ENCODE measurements at places on chromosomes 3 and 15. TPM values are rescaled to one million over a fixed set of nuclear protein-coding genes. Genes with fewer than 3 reads are reported as not detected.

Gene SERPINI2
- total RNA-seq = not detected

Gene VEPH1
- not detected for total RNA-seq

Gene PCOLCE2
- 6.2 TPM for total RNA-seq

GRCh38 chr3:173921732-173922131 lies 524.2 kb downstream of the NLGN1 start:
- DNase-seq = no peak
- no peaks in the 10 kb centered on the region for H3K36me3 ChIP-seq
- no peak overlapping the region for H3K27ac ChIP-seq

DNA sequence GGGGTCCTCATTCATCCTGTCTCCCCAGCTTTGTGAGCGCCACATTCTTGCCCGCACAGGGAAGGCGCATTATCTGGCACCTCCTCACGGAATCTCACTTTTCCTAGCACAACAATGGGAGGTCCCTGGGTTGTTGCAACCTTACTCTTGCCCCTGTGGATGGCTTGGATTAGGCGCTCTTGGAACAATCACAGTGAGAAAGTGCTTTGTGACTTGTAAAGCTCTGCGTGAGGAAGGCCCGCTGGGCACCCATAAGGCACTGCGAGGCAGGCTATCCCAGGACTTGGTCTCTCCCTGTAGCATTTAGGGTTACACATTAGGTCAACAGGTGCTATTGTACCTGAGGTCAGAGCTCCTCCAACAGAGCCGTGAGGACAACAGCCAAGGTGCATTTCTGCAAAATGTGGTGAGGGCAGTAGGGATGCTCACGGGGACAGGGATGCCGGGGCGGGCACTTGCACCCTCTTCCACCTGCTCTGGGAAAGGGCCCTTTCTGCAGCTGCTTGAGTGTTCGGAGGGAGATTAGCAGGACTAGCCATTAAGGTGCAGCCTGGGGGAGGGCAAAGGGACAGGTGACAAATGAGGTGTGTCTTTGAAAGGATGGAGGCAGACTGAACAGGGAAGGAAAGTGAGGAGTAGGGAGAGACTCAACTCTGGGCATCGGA lies 13.9 kb upstream of the LRRC15 start:
- no peaks in the 10 kb centered on the region for H3K27me3 ChIP-seq
- no peak for DNase-seq
- no peak overlapping the region for H3K27ac ChIP-seq
- no peak overlapping the region for H3K4me3 ChIP-seq
- no peaks in the 10 kb centered on the region for H3K36me3 ChIP-seq

DNA sequence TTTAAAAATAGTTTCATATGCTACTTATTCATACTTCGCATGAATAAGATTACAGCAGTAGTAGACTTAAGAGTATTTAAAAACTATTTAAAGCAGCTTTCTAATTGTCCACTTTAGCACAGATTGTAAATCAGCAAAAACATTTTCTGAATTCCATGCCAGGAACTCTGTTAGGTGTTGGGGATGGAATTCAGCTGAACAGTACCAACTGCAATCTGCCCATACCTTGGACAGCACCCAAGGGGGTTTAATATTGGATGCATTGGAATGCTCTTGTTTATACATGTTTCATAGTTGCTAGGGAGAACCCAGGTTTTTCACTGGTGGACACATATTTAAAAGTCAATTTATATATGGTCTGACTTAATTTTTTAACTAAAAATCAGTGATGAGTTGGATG lies 74.8 kb downstream of the PPM1L start:
- no peak overlapping the region for H3K4me3 ChIP-seq
- H3K27ac ChIP-seq = no peak overlapping the region
- DNase-seq = no peak
- H3K36me3 ChIP-seq = no peaks in the 10 kb centered on the region

GRCh38 chr3:191985691-191986090 lies 524.7 kb downstream of the PYDC2 start:
- H3K27me3 ChIP-seq = no peaks in the 10 kb centered on the region
- no peak overlapping the region for H3K27ac ChIP-seq
- no peaks in the 10 kb centered on the region for H3K36me3 ChIP-seq
- DNase-seq = no peak
- no peaks in the 10 kb centered on the region for H3K4me1 ChIP-seq
- no peak overlapping the region for H3K4me3 ChIP-seq

GRCh38 chr3:33681667-33682066 lies 36.4 kb downstream of the CLASP2 start:
- no peaks in the 10 kb centered on the region for H3K27me3 ChIP-seq
- H3K4me3 ChIP-seq = no peak overlapping the region
- no peak overlapping the region for H3K27ac ChIP-seq

DNA sequence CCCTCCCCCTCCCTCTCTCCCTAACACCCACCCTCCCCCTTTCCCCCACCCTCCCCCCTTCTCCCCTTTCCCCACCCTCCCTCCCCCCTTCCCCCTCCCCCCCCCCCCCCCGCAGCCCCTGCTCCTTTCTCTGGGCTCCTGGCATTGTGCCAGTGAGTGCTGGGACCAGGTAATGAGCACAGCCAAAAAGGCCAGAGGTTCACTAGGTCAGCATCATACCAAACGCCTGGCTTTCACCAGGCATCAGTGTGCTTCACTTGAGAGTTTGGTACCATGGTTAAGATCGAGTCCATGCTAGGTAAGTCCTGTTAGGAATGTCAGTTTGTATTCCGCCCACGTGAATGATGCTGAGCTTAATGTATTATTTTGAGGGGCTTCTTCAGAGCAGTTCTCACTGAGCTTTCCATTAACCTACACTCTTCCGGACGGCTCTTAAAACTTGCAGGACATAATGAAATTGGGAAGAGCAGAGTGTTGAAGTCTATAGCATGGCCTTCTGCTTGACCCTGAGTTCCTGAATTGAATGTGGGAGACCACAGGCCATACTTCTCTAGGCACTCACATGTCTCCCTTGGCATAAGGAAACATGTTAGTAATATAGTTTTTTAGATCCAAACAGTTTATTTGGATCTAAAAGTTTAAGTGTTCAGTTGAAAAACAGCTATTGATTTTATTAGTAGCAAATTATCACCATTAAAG lies 45.6 kb downstream of the SENP2 start:
- peaks cover 51% of the 10 kb centered on the region for H3K36me3 ChIP-seq
- no peak overlapping the region for H3K4me3 ChIP-seq
- no peak overlapping the region for H3K27ac ChIP-seq
- DNase-seq = no peak
- H3K4me1 ChIP-seq = peaks cover 20% of the 10 kb centered on the region

DNA sequence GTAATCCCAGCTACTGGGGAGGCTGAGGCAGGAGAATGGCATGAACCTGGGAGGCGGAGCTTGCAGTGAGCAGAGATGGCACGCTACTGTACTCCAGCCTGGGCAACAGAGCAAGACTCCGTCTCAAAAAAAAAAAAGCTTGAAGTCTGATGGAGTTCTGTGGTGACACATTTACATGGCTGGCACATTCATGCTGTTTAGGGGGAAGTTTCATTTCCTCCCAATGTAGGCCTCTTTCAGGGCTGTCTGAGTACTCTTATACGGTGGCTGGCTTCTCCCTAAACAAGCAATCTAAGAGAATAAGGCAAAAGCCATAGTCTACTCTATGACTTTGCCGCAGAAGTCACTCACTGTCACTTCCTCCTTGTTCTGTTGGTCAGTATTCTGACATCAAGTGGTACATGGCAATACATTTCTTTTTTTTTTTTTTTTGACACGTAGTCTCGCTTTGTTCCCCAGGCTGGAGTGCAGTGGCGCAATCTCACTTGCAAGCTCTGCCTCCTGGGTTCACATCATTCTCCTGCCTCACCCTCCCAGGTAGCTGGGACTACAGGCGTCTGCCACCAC lies 41.2 kb downstream of the OIP5 start:
- peaks cover 16% of the 10 kb centered on the region for H3K36me3 ChIP-seq
- DNase-seq = no peak
- no peaks in the 10 kb centered on the region for H3K27me3 ChIP-seq
- peaks cover 33% of the 10 kb centered on the region for H3K4me1 ChIP-seq
- no peak overlapping the region for H3K27ac ChIP-seq

GRCh38 chr3:60301142-60301541 lies 950.1 kb downstream of the FHIT start:
- H3K4me3 ChIP-seq = no peak overlapping the region
- no peaks in the 10 kb centered on the region for H3K36me3 ChIP-seq
- no peak for DNase-seq
- H3K4me1 ChIP-seq = no peaks in the 10 kb centered on the region

DNA sequence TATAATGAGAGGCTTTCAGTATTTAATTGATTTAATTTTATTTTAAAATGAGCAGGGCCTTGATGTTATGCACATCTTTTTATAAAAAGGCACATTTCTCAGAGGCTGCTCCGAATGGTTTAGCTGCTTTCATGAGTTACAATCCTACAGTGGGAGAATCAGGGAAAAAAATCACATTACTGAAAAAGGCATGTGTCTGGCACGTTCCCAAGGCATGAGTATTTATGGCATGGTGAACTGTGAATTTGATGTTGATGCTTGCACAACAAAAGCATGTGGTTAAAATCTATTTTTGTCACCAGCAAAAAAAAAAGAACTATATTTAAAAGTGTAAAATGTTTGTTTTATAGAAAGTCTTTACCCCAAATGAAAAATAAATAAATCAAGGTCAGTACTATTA lies 485.2 kb upstream of the ROBO2 start:
- no peak for DNase-seq
- no peak overlapping the region for H3K27ac ChIP-seq
- no peaks in the 10 kb centered on the region for H3K27me3 ChIP-seq
- H3K4me3 ChIP-seq = no peak overlapping the region

GRCh38 chr3:88188436-88188835 lies 38.7 kb downstream of the C3orf38 start:
- no peak overlapping the region for H3K4me3 ChIP-seq
- no peaks in the 10 kb centered on the region for H3K36me3 ChIP-seq
- no peaks in the 10 kb centered on the region for H3K4me1 ChIP-seq
- no peak for DNase-seq

DNA sequence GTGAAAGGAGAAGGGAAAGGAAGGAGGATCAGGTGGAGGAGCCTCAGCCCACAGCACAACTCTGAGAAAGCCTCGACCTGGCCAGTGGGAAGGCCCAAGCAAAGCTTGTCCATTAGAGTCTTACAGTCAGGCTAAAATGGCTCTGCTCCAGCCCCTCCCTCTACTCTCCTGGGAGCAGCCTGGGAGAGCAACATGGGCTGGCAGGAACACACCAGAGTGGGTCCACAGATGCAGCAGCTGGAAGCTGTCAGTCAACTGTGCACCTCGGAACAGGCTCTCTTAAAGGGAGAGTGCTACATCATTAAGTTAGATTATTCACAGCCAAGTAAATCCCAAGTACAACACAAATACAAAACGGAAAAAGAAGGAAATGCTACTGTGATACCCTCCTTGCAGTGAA lies 98.0 kb upstream of the LIMD1 start:
- H3K27me3 ChIP-seq = no peaks in the 10 kb centered on the region
- H3K36me3 ChIP-seq = peaks cover 65% of the 10 kb centered on the region
- H3K27ac ChIP-seq = no peak overlapping the region
- H3K4me1 ChIP-seq = no peaks in the 10 kb centered on the region

DNA sequence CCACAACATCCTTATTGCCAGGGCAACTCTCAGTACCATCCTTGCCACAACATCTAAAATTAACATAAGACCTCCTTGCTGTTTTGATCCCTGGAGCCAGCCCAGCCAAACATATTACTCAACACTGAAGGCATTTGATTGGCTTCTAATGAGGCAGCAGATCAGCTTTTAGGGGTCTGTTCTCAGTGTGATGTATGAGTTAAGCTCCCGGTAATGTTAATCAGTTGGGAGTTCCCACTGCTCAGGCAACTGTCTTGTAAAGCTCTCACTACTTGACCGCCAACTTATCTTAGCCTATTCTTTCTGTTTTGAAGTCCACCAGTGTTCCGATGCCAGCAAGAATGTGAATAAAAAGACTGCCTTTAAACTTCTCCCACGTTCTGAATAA lies 158.9 kb downstream of the FOXB1 start:
- peaks cover 4% of the 10 kb centered on the region for H3K27me3 ChIP-seq
- no peak overlapping the region for H3K4me3 ChIP-seq
- H3K36me3 ChIP-seq = no peaks in the 10 kb centered on the region

DNA sequence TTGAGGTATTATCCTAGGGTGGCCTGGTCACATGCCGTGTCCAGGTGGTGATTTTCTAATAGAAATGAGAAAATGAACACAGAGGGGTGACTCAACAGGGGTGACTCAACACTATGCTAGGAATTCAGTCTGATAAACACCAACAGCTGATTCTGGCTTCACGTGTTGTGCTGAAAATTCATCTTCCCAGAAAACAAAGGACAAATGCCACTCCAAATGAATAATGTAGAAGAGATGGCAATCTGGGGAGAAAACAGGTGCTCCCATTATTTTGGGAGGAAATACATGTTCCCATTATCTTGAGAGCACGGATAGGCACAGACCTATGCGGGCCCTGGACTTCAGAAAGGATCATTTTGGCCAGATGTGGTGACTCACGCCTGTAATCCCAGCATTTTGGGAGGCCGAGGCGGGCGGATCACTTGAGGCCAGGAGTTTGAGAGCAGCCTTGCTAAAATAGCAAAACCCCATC lies 101.2 kb upstream of the MEX3B start:
- no peak for DNase-seq
- no peak overlapping the region for H3K4me3 ChIP-seq
- H3K36me3 ChIP-seq = peaks cover 24% of the 10 kb centered on the region
- no peaks in the 10 kb centered on the region for H3K4me1 ChIP-seq
- no peak overlapping the region for H3K27ac ChIP-seq

GRCh38 chr3:39295184-39295775 lies 15.4 kb upstream of the CX3CR1 start:
- H3K4me3 ChIP-seq = no peak overlapping the region
- no peaks in the 10 kb centered on the region for H3K27me3 ChIP-seq
- DNase-seq = no peak

DNA sequence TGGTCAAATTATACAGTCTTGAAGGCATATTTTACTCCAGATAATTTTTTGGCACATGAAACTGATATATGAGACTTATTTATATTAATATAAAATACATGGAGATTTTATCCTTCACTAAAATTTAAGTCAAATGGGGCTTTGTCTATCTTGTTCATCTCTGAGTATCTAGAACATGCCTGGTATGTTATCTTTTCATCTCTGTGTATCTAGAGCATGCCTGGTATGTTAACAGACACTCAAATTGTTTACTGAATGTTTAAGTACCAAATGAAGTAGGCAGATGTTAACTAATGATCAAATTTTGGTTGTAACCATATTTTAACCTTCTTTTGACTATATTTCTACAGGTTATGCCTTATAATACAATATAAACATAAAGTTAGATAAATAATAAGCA lies 7.7 kb downstream of the GTF2A2 start:
- peaks cover 90% of the 10 kb centered on the region for H3K36me3 ChIP-seq
- H3K4me1 ChIP-seq = peaks cover 3% of the 10 kb centered on the region
- no peak for DNase-seq
- no peaks in the 10 kb centered on the region for H3K27me3 ChIP-seq

DNA sequence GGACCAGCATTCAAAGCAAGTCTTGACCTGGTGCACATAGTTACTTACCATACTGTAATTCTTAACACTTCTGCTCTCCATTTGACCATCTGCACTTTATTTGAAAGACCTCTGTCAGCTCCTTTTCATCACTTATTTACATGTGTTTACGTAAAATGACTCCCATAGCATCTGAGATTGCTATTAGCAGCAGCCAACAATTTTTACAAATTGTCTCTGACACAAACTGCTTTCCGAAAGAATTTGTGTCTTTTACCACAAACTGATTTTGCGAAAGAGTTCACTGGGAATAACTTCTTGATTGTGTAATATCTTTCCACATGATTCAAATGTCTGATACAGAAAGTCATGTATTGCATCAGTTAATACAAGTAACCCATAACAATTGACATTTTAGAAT lies 144.1 kb upstream of the PEX5L start:
- H3K27ac ChIP-seq = no peak overlapping the region
- no peaks in the 10 kb centered on the region for H3K4me1 ChIP-seq
- no peaks in the 10 kb centered on the region for H3K27me3 ChIP-seq
- DNase-seq = no peak
- no peak overlapping the region for H3K4me3 ChIP-seq
